ENCODE measurements at places on chromosomes 4 and X.

DNA sequence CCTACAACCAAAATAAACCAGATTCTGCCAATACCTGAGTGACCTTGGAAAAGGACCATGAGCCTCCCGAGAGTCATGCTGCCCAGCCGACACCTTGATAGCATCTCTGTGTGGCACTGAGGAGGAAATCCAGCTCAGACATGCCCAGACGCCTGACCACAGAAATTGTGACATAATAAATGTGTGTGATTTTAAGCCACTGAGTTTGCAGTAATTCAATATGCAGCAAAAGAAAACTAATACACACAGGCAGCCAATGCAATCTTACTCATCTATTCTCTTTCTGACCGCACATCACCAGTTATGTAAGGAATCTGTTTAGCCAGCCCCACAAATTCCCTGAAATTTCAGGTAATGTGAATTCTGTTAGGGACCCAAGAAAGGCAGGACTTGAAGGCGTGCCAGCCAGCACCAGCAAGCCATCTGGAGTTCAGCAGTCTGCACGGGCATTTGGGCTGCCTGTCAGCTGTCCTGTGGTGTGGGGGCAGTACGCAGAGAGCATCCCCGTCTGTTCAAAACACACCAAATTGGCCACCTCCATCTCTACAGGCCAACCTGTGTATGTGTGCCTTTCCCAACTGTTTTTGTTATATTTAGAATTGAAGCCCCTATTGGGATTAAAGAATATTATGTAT is 176.4 kb downstream of the NLGN4X start:
- DNase-seq: no peak

GRCh38 chrX:112614640-112615039 is 65.1 kb downstream of the LHFPL1 start:
- DNase-seq: no peak

DNA sequence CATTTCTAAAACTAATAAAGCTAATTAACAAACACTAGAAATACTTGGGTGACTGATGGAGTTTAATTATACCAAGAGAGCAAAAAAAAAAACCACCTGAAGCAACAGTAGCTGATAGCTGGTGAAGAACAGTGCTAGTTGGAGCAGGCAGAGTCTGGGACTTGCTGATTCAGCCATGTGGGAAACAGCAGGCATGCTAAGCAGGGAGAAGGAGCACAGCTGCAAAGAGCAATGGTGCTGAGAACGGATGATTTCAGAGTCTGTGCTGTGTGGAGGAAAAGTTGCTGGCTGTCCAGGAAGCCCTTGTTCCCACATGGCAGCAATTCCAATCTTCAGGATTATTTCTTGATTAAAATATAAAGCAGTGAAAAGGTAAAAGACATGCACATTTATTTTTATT is 68.8 kb downstream of the NPY1R start:
- DNase-seq: no peak

GRCh38 chr4:38686682-38687081 is 22.7 kb downstream of the KLF3 start:
- no peak for DNase-seq

DNA sequence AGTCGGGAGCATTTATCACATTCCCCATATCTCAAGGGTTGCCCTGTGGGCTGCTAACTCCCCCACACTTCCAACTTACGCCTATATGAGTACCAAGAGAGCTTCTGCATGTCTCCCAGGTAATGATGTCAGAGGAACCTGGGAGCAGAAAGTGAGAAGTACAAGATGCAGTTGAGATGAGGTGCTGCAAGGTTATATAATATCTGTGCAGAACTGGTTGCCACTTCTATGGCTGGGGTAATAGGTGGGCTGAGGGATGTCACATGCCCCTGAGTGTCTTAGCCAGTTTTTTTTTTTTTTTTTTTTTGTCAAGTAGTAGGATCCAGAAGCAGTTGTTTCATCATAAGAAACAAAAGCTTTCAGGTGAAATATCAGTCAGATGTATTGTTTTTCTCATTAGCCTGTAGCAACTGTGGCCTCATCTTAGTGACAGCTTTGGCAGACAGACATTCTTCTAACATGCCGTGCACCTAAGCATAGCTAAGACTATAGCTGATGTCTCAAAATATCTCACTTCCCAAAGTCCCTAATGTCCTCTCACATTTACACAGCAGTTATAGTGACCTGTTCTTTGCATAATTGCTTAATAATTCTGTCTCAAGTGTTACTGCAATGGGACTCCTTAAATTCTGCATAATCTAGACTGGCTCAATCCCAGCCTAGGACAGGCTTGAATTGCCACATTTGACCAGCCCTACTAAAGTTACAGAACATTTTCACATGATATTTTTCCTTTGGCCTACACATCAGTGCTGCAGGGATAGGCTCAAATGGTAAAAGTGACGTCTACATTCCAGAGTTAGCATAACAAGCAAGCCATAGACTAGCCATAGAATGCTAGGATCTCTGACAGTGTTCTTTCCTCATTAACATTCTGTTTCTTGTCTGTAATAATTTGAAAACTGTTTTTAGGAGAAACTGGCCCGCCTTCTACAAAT is 17.9 kb upstream of the MAOB start:
- DNase-seq: no peak

Measured in sciatic nerve (tissue), 2 donors.